ENCODE measurements at places on chromosomes 4 and X. TPM values are rescaled to one million over a fixed set of nuclear protein-coding genes. Genes with fewer than 3 reads are reported as not detected.
A peak's percentile ranks its signal among the peaks of the same experiment; 100 is the strongest.

Gene FAT4
- not detected for total RNA-seq

Gene PDCL2
- not detected for total RNA-seq

Gene SPOCK3
- total RNA-seq = not detected

Gene ABCG2
- 0.61 TPM for total RNA-seq

Gene GPR143
- not detected for total RNA-seq

Gene RIPPLY1
- not detected for total RNA-seq

Gene IL1RAPL2
- not detected for total RNA-seq

Gene TCEAL3
- total RNA-seq = 2.4 TPM

Gene BEX1
- not detected for total RNA-seq

Gene TEX13A
- not detected for total RNA-seq

Gene AGTR2
- total RNA-seq = not detected

Gene SYNPO2
- total RNA-seq = 0.60 TPM

Gene HDAC8
- total RNA-seq = 23.8 TPM

Gene CLNK
- not detected for total RNA-seq

DNA sequence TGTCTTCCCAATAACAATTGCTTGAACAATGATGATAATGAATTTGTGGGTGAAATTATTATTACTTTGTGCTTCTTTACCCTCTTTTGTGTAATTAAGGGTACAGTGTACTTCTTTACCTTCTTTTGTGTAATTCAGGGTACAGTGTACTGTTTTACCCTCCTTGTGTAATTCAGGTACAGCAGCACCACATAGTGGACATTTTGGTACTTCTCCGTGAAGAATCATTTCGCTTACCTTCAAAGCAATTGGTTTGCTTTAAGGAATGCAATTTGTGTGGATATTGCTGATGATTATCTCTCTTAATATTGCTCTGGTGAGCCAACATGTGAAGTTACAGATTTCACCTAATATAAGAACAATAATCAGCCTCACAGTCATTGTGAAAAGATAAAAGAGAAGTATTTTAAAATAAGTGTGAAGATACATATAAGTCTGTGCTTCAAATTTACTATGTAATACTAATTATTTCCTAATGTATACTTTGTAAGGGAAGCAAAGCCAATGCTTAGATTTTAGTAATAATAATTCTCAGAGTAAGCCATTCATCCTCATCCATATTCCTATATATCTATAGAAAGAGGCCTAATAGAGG lies 27.2 kb upstream of the SEC24B start:
- H3K4me1 ChIP-seq = no peaks in the 10 kb centered on the region
- H3K27me3 ChIP-seq = peaks cover 15% of the 10 kb centered on the region
- no peak overlapping the region for H3K4me3 ChIP-seq
- peak; percentile 68 for DNase-seq

- no peak for DNase-seq
- no peak overlapping the region for H3K4me3 ChIP-seq
- H3K36me3 ChIP-seq = no peaks in the 10 kb centered on the region
- no peaks in the 10 kb centered on the region for H3K27me3 ChIP-seq
These were observed 38.6 kb downstream of the HTRA3 start for GRCh38 chr4:8308144-8308543.

DNA sequence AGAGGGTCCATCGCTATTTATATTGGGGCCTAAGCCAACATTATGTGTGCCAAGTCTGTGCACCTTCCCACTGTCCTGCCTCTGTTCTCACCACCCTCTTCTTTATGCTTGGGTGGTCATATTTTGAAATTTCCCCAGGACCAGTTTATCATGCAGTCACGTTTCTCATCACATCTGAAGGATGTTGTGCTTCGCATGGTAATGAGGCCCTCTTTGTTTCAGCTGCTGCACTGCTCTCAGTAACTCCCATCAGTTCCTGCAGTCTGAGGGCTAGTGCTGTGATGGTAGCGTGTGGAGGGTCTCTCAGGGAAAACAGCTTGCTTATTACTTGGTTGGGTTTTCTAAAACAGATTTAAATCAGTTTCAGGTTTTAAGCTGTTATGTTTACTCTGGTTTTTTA lies 288.0 kb downstream of the AFF2 start:
- no peak overlapping the region for H3K4me3 ChIP-seq
- DNase-seq = no peak
- no peaks in the 10 kb centered on the region for H3K4me1 ChIP-seq
- H3K36me3 ChIP-seq = no peaks in the 10 kb centered on the region
- H3K27ac ChIP-seq = no peak overlapping the region

DNA sequence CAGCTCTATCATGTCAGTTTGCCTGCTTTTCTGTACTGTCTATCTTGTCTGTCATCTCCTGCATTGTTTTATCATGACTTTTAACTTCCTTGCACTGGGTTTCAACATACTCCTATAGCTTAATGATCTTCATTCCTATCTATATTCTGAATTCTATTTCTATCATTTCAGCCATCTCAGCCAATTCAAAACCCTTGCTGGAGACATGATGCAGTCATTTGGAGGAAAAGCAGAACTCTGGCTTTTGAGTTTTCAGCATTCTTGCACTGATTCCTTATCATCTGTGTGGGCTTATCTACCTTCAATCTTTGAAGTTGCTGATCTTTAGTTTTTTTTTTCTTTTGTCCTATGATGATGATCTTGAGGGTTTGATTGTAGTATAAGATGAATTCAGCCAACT lies 493.8 kb upstream of the GALNT7 start:
- no peaks in the 10 kb centered on the region for H3K36me3 ChIP-seq
- no peaks in the 10 kb centered on the region for H3K27me3 ChIP-seq
- H3K27ac ChIP-seq = no peak overlapping the region
- no peak for DNase-seq
- H3K4me1 ChIP-seq = no peaks in the 10 kb centered on the region

DNA sequence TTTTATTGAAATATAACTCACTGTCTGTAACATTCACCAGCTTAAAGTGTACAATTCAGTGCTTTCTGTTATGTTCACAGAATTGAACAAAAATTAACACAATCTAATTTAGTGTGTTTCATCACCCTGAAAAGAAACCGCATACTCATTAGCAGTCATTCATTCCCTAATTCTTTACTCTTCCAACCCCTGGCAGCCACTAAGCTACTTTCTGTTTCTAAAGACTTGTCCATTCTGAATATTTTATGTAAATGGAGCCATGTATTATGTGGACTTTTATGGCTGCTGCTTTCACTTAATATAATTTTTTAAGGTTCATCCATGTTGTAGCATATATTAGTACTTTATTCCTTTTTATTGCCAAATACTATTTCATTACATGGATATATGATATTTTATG lies 94.7 kb upstream of the ATP8A1 start:
- no peak overlapping the region for H3K4me3 ChIP-seq
- no peak overlapping the region for H3K27ac ChIP-seq
- H3K27me3 ChIP-seq = peaks cover 2% of the 10 kb centered on the region
- DNase-seq = no peak

DNA sequence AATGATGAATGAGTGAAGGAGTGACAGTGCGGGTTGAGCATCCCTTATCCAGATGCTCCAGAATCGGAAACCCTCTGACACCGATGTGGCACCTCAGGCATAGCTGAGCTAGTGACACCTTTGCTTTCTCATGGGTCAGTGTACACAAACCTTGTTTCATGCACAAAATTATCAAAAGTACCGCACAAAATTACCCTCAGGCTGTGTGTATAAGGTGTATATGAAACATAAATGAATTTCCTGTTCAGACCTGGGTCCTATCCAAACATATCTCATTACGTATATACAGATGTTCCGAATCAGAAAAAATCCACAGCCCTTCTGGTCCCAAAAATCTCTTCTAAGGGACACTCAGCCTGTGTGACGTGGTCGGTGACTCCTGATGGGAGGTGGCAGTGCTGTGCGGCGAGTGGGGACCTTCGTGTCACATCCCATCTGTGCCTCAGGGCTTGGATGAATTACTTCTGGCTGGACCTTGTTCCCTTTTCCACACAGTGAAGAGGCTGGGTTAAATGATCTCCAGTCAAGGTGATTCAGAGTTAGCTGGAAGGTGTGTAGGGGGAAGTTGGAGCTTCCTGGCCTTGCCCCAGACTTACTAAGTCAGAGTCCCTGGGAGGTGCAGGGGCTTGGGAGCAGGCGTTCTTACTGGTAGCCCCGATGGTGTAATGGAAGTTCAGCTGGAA lies 18.8 kb downstream of the RGS12 start:
- no peak overlapping the region for H3K4me3 ChIP-seq
- no peak for DNase-seq
- H3K27ac ChIP-seq = no peak overlapping the region

- no peaks in the 10 kb centered on the region for H3K27me3 ChIP-seq
- peaks cover 34% of the 10 kb centered on the region for H3K4me1 ChIP-seq
- peaks cover 5% of the 10 kb centered on the region for H3K36me3 ChIP-seq
- H3K4me3 ChIP-seq = no peak overlapping the region
These were observed 13.7 kb downstream of the STAG2 start for GRCh38 chrX:123975180-123975579.

GRCh38 chrX:24999511-24999910 lies 16.3 kb downstream of the ARX start:
- no peak for DNase-seq
- peaks cover 19% of the 10 kb centered on the region for H3K27me3 ChIP-seq
- no peak overlapping the region for H3K27ac ChIP-seq
- H3K4me3 ChIP-seq = no peak overlapping the region
- peaks cover 2% of the 10 kb centered on the region for H3K36me3 ChIP-seq
- H3K4me1 ChIP-seq = peaks cover 6% of the 10 kb centered on the region

GRCh38 chrX:41240509-41240908 lies 93.5 kb upstream of the DDX3X start:
- no peak overlapping the region for H3K27ac ChIP-seq
- H3K36me3 ChIP-seq = no peaks in the 10 kb centered on the region
- no peak for DNase-seq
- H3K4me3 ChIP-seq = no peak overlapping the region

DNA sequence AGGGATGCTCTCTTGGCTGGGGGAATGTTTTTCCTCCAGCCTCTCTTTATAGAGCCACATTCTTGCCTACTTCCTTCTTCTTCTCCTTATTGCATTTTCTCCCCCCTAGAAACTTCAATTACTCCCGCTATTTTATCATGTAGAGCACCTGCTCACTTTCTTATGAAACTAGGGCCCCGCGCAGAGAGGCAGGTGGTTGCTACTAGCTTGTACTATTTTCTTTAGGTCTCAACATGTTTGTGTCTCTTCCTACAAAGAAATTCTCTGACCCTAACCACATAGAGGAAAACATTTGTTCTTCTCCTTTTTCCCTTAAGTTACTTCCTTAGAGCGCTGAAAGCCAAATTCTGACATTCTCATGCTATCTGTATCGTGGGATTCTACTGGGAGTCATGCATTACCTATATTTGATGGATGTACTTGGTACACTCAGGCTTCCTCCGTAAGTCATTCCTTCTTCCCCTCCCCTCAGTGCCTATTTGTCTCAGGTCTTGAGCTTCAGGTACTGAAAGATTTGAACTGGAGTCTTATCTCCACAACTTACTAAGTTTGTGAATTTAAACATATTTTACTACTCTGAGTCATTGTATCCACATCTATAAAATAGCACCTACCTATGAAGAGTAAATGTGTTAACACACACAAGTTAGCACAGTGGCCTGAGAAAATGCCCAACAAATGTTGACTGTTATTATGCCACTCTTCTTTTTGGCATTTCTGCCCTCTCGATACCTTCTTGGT lies 159.1 kb upstream of the LEF1 start:
- H3K27me3 ChIP-seq = peaks cover 7% of the 10 kb centered on the region
- H3K36me3 ChIP-seq = no peaks in the 10 kb centered on the region
- H3K4me1 ChIP-seq = peaks cover 16% of the 10 kb centered on the region
- no peak for DNase-seq

- H3K27ac ChIP-seq = no peak overlapping the region
- no peak for DNase-seq
- H3K4me1 ChIP-seq = peaks cover 2% of the 10 kb centered on the region
- no peaks in the 10 kb centered on the region for H3K36me3 ChIP-seq
These were observed 181.8 kb upstream of the MAOA start for GRCh38 chrX:43474321-43474720.

DNA sequence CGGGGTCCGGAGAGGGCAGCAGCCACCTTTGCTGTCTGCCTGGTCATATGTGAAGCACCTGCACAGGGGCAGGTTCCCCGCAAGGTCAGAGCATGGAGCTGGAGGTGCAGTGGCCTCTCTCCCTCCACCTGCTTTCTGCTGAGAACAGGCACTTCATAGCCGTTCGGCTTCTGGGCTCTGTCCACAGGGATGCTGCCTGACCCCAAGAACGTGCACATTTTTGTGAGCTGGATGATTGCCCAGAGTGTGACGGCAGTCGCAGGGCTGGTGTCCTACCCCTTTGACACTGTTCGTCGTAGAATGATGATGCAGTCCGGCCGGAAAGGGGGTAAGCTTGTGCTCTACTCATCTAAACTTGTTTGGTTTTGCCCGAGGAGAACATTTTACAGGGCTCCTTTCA lies 2.5 kb downstream of the SLC25A4 start:
- peaks cover 10% of the 10 kb centered on the region for H3K4me1 ChIP-seq
- no peaks in the 10 kb centered on the region for H3K36me3 ChIP-seq
- no peak overlapping the region for H3K27ac ChIP-seq
- DNase-seq = peak; percentile 17
- H3K27me3 ChIP-seq = peaks cover 24% of the 10 kb centered on the region
- H3K4me3 ChIP-seq = no peak overlapping the region

DNA sequence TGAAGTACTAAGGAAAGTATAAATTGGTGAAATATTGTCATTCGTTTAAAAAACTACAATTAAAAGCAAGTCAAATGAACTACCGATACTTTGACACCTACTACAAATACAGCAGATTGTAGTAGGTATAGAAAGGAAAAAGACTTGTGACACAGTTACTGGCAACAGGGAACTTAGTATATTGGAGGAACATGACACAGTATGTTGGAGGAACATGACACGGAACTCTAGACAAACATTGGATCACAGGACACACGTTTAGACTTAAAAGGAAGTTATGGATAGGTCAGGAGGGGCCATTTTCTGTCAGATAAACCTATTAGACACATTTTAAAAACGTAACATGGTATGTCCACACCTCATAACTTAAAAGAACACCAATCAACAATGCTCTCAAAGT lies 132.5 kb downstream of the APBB2 start:
- DNase-seq = no peak
- H3K4me3 ChIP-seq = no peak overlapping the region
- no peaks in the 10 kb centered on the region for H3K36me3 ChIP-seq
- no peaks in the 10 kb centered on the region for H3K4me1 ChIP-seq
- H3K27ac ChIP-seq = no peak overlapping the region

- no peaks in the 10 kb centered on the region for H3K27me3 ChIP-seq
- H3K36me3 ChIP-seq = peaks cover 23% of the 10 kb centered on the region
- no peak for DNase-seq
- H3K4me1 ChIP-seq = peaks cover 6% of the 10 kb centered on the region
- H3K27ac ChIP-seq = no peak overlapping the region
These were observed 58.3 kb downstream of the ATP10D start for GRCh38 chr4:47543331-47543730.

GRCh38 chr4:110004556-110004955 lies 91.9 kb downstream of the EGF start:
- peaks cover 17% of the 10 kb centered on the region for H3K27me3 ChIP-seq
- H3K27ac ChIP-seq = no peak overlapping the region
- no peak for DNase-seq

DNA sequence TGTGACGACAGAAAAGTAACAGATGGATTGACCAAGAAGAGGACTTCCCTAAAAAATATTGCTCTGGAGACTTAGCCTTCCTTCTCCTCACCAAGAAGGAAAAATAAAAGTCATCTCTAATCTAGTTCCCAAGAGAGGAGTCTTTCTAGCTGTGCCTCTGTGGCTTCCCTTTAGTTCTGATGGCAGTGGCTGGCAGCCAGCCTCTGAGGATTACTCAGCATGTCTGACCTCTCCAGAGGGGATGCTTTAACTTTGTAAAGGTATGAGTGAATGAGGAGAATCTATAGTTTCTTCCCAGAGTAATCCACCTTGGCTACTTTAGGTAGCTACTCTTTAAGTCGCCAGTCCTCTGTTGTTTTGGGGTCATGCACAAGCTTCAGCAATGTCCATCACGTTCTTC lies 163.9 kb upstream of the KIT start:
- no peak for DNase-seq
- no peak overlapping the region for H3K27ac ChIP-seq

GRCh38 chrX:53281321-53281822 lies at the start of gene IQSEC2:
Gene IQSEC2 (minus strand): TSS chrX:53281584.
- DNase-seq = no peak
- no peaks in the 10 kb centered on the region for H3K27me3 ChIP-seq
